ENCODE measurements at places on chromosomes 3 and 15. TPM values are rescaled to one million over a fixed set of nuclear protein-coding genes. Genes with fewer than 3 reads are reported as not detected.
A peak's percentile ranks its signal among the peaks of the same experiment; 100 is the strongest.

DNA sequence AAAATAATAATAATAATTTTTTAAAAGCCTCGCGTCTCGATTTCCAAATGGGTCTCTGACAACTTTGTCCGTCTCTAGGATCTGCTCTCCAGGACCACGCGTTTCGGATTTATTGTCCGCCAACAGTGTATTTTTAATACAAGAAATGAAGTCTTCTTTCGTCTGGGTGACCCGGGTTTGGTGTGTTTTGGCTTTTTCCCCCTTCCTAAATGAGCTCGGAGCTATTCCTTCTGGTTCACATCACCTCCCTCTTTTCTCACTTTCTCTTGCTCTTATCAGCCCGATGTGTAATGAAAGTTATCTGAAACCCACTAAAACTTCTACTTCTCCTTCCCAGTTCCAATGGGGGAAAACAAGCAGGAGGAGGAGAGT, 516.7 kb downstream of the MECOM start:
- H3K4me1 ChIP-seq: no peaks in the 10 kb centered on the region
- peak overlapping the region; percentile 84 for H3K27ac ChIP-seq
- peak overlapping the region; percentile 77 for H3K4me3 ChIP-seq
- DNase-seq: no peak

DNA sequence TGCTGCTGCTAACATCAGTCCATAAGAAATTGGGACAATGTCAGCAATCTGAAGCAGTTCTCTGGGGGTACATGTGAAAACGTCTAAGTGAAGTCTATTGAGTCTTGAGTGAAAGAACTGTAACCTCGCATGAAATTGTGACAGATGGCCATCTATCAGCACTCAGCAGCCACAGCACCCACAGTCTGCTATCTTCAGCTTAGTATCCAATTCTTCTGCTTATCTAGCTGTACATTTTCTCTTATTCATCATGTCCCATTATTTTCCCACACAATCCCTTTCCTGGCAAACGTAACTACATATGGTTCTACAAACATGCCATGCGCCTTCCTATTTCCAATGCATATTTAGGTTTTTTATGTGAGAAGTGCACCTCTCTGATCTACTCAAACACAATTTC, 629.7 kb downstream of the NTRK3 start:
- no peaks in the 10 kb centered on the region for H3K36me3 ChIP-seq
- H3K4me3 ChIP-seq: no peak overlapping the region
- DNase-seq: no peak
- H3K27me3 ChIP-seq: no peaks in the 10 kb centered on the region
- H3K27ac ChIP-seq: no peak overlapping the region

DNA sequence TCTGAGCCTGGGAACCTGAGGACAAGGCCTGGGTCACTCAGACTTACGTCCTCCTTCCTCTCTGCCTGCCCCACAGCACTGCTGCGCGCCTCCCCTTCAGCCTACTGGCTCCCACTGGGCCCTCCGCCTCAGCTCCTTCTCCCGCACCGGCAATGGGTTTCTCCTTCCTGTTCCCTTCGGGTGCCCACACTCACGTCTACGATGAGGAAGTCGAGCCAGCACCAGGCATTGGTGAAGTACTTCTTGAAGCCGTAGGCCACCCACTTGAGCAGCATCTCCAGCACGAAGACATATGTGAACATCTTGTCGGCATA, 70.0 kb downstream of the EXOG start:
- DNase-seq: no peak
- H3K4me1 ChIP-seq: no peaks in the 10 kb centered on the region
- H3K36me3 ChIP-seq: no peaks in the 10 kb centered on the region

DNA sequence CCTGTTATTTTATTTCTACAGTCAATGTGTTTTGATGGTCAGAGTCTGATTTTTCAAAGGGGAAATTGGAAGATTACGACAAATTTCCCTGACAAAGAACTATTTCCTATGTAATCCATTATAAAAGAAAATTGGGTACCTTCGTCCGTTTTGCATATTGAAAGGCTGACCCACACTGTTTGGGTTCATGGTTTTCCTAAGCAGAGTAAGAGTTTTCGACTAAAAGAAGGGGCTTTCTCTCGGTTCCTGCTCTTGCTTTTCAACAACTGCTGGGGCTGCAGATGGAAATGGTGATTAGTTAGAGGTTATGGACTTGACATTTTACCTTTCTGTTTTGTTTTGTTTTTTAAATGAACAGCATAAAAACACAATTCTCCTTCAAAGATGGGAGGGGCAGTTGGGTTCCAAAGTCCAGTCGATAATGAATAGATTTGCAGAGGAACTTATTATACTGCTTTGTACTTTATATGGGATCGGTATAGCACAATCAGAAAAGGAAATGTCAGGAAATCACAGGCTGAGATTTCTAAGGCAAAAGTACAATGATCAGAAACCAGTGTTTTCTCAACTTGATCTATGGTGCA, 978 bp downstream of the KCNMB2 start:
- no peak overlapping the region for H3K27ac ChIP-seq
- H3K4me1 ChIP-seq: no peaks in the 10 kb centered on the region
- no peak for DNase-seq
- peak overlapping the region; percentile 66 for H3K4me3 ChIP-seq
- H3K27me3 ChIP-seq: no peaks in the 10 kb centered on the region

DNA sequence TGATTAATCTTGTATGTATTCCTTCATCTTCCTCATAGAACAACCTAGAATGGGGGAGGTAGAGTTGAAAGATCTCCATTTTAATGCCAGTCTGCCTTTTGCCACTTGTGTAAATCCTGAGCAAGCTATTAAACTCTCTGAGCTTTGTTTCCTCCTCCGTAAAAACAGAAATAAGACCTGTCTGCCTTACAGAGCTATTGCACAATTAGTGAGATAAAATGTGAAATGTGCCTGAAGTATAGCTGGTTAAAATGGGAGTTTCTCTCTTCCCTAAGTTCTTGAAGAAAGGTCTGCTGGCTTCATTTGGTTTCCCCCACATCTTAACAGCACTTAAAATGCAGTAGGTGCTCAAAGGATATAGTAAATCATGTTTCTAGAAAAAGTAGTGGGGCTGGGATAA, 19.0 kb downstream of the ALDH1A2 start:
- H3K4me3 ChIP-seq: no peak overlapping the region
- H3K27ac ChIP-seq: no peak overlapping the region
- peaks cover 3% of the 10 kb centered on the region for H3K4me1 ChIP-seq
- DNase-seq: no peak

- no peak for DNase-seq
- peaks cover 3% of the 10 kb centered on the region for H3K36me3 ChIP-seq
- no peak overlapping the region for H3K27ac ChIP-seq
- no peak overlapping the region for H3K4me3 ChIP-seq
- no peaks in the 10 kb centered on the region for H3K27me3 ChIP-seq
These were observed 50.0 kb downstream of the ABCC5 start for GRCh38 chr3:183967693-183968092.

GRCh38 chr15:56038015-56038414, 44.6 kb upstream of the NEDD4 start:
- DNase-seq: no peak
- no peaks in the 10 kb centered on the region for H3K4me1 ChIP-seq
- H3K27ac ChIP-seq: no peak overlapping the region

GRCh38 chr3:99848433-99848832, 30.8 kb downstream of the CMSS1 start:
- DNase-seq: no peak
- peaks cover 3% of the 10 kb centered on the region for H3K36me3 ChIP-seq
- no peak overlapping the region for H3K27ac ChIP-seq
- H3K27me3 ChIP-seq: no peaks in the 10 kb centered on the region

DNA sequence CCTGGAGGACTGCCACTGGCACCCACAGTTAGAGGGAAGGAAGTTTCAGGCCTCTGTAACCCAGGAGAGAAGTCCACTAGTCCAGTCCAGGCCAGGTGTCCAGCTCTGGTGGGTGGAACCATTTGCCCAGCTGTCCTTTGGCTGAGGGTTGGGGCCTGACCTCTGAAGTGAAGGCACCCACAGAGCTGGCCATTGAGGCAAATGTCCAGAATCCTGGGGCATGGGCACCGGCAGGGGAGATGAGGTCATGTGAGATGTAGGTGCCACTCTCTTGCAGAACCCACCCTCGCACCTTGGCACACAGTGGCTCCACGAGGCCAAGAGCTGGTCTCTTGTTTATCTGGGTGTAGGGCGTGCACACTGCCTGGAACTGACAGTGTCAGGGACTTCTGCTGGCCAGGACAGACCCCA, 162.8 kb downstream of the SMAD6 start:
- H3K27ac ChIP-seq: no peak overlapping the region
- no peak for DNase-seq
- no peaks in the 10 kb centered on the region for H3K36me3 ChIP-seq
- no peak overlapping the region for H3K4me3 ChIP-seq
- H3K27me3 ChIP-seq: no peaks in the 10 kb centered on the region
- H3K4me1 ChIP-seq: no peaks in the 10 kb centered on the region

DNA sequence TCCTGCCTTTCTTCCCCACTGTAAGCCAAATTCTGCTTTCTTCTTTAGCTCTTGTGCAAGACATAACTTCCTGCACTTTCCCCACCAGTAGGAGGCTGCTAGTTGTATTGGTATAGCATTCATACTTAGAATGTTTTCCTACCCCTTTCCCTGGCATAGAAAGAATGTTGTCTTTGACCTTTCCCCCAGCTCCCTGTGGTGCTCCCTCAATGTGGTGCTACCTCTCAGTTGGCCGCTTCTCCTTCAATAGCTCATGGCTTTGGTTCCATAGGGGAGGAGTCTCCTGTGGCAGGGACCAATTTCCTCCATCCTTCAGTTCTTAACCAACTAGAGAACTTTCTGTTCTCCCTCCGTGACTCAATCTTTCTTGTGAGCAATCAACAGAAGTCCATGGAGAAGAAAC, 67.5 kb upstream of the AKAP13 start:
- H3K27ac ChIP-seq: no peak overlapping the region
- H3K27me3 ChIP-seq: no peaks in the 10 kb centered on the region
- H3K36me3 ChIP-seq: no peaks in the 10 kb centered on the region

DNA sequence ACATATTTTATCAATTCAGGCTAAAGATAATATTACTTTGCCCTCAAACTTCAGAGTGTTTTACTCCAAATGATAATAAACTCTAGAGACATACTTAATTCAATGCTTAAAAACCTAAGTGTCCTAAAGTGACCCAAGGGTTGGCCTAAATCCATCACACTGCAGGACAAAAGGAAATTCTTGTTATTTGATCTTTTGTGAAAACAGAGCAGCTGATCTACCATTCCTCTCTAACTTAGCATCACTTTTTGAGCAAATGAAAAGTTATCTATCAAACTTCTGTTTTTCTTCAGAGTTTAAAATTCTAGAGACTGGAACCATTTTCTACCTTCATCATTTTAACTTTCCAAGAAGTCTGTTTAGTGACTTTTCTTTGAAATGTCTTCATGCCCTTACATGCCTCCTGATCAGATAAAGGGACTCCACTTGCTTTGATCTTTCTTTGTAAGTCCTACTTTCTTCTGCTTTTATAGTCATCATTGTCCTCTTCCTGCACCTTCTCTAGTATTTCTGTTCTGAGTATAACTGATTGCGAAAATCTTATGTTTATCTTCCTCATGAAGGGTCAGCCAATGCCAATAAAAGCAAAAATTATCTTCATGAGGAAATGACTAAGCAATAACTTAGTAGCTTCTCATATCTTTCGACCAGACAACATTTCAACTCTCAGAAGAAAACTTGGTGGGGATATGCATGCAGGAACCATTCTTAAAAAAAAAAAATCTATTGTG, 378.7 kb upstream of the TGFBR2 start:
- DNase-seq: no peak
- H3K4me1 ChIP-seq: peaks cover 4% of the 10 kb centered on the region
- H3K27ac ChIP-seq: peak overlapping the region; percentile 57
- no peak overlapping the region for H3K4me3 ChIP-seq
- no peaks in the 10 kb centered on the region for H3K36me3 ChIP-seq
- no peaks in the 10 kb centered on the region for H3K27me3 ChIP-seq

GRCh38 chr15:80825361-80826030, 46.3 kb downstream of the CEMIP start:
- no peaks in the 10 kb centered on the region for H3K36me3 ChIP-seq
- no peak overlapping the region for H3K27ac ChIP-seq
- no peaks in the 10 kb centered on the region for H3K27me3 ChIP-seq

DNA sequence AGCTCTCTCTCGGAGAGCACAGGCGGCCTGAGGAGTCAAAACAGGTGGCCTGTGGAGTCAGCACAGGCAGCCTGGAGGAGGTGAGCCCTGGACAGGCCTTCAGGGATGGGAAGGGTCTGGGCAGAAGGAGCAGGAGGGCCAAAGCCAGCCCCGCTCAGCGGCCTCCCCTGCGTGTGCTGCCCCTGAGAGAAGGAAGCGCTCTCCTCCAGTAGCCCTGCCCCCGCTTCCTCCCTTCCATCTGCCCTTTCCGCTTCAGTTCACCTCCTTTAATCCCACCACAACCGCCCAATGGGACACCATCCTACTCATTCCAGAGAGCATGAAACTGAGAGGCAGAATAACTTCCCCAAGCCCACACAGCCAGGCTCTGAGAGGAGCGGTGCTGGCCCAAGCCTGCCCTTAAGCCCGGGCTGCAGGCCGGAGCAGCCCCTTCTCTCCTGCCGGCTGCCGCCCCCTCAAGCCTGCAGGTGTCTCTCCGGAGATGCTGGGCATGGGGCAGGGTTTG, 3.2 kb upstream of the NR2E3 start:
- H3K4me1 ChIP-seq: peaks cover 14% of the 10 kb centered on the region
- no peak for DNase-seq
- no peak overlapping the region for H3K27ac ChIP-seq
- no peaks in the 10 kb centered on the region for H3K27me3 ChIP-seq
- H3K36me3 ChIP-seq: no peaks in the 10 kb centered on the region

- no peaks in the 10 kb centered on the region for H3K27me3 ChIP-seq
- no peaks in the 10 kb centered on the region for H3K4me1 ChIP-seq
- no peak for DNase-seq
- H3K36me3 ChIP-seq: no peaks in the 10 kb centered on the region
- no peak overlapping the region for H3K27ac ChIP-seq
These were observed 36.3 kb upstream of the RAB6B start for GRCh38 chr3:133932009-133932408.

DNA sequence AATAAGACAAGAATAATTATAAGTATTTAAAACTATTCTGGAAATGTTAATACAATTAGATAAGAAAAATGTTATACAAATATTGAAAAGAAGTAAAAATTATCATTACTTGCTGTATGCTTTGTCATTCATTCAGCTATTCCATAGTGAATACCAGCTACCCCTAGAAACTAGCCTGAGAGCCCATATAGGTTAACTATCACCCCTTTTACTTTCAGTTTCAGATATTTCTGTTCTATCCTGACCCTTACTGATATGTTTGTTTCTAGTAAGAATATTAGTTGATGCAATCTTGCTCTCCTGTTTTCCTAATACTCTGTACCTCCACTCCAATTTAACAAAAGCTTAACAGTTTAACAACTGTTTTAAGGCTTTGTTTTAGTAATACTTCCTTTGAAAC, 31.6 kb downstream of the FAM227B start:
- H3K4me3 ChIP-seq: no peak overlapping the region
- no peaks in the 10 kb centered on the region for H3K27me3 ChIP-seq
- no peak overlapping the region for H3K27ac ChIP-seq
- H3K4me1 ChIP-seq: no peaks in the 10 kb centered on the region
- H3K36me3 ChIP-seq: no peaks in the 10 kb centered on the region

Gene TBC1D2B
- polyA plus RNA-seq: 8.5 TPM

Gene CYP1A2
- polyA plus RNA-seq: not detected

Gene GABRR3
- not detected for polyA plus RNA-seq

Gene ZIC1
- not detected for polyA plus RNA-seq

Gene GOLGA8J
- polyA plus RNA-seq: not detected

Gene SERINC4
- 0.47 TPM for polyA plus RNA-seq

Gene TXNRD3
- 10.8 TPM for polyA plus RNA-seq

Gene SH3GL3
- polyA plus RNA-seq: not detected

Gene IP6K1
- polyA plus RNA-seq: 21.7 TPM

Gene CASR
- polyA plus RNA-seq: 14.8 TPM

Data from kidney (tissue), 22 donors.